Activated CD4-positive, alpha-beta T cell treated with anti-CD3 and anti-CD28 coated beads, Interleukin-2, amount 10 ng/mL, durations not matched to agents 24 days and 14 days (primary cell): ENCODE measurements at places on chromosomes 3 and 15. TPM values are rescaled to one million over a fixed set of nuclear protein-coding genes. Genes with fewer than 3 reads are reported as not detected.

Gene SLITRK3
- total RNA-seq: not detected in 2 replicates

Gene SENP5
- total RNA-seq: 44.2 and 47.2 TPM in 2 replicates

Gene C3orf20
- 0.19 and 0.28 TPM in 2 replicates for total RNA-seq

Gene RETNLB
- not detected in 2 replicates for total RNA-seq

Gene PPP2R3A
- total RNA-seq: 0.28 and 0.49 TPM in 2 replicates

Gene DNAJA4
- total RNA-seq: 74.1 and 75.9 TPM in 2 replicates

Gene SKOR1
- 0.09 and 0.14 TPM in 2 replicates for total RNA-seq

Gene SMAD6
- total RNA-seq: 0.19 and 0.40 TPM in 2 replicates

Gene SHF
- total RNA-seq: 14.4 and 16.1 TPM in 2 replicates

Gene NTRK3
- 0.37 and 1.6 TPM in 2 replicates for total RNA-seq

Gene CCR2
- 6.1 and 6.8 TPM in 2 replicates for total RNA-seq

Gene GOLGA8O
- total RNA-seq: 1.5 and 2.2 TPM in 2 replicates

Gene KY
- total RNA-seq: not detected in 2 replicates

Gene CYP11A1
- total RNA-seq: not detected in 2 replicates

Gene TJP1
- not detected in 2 replicates for total RNA-seq

Gene ECE2
- total RNA-seq: not detected in 2 replicates

Gene EIF4A2
- 502 and 507 TPM in 2 replicates for total RNA-seq

Gene GPR15
- total RNA-seq: 3.6 and 4.1 TPM in 2 replicates

Gene ZNF502
- total RNA-seq: 0.47 and 0.82 TPM in 2 replicates

Gene GOLGA6L10
- total RNA-seq: 0.76 and 0.96 TPM in 2 replicates

Gene PPARG
- total RNA-seq: 4.6 and 5.1 TPM in 2 replicates

Gene ALPK3
- total RNA-seq: 0.09 and 0.21 TPM in 2 replicates

Gene TICRR
- 18.8 and 21.0 TPM in 2 replicates for total RNA-seq

Gene FOXB1
- 0.54 and 0.68 TPM in 2 replicates for total RNA-seq

Gene CTNNB1
- total RNA-seq: 142 and 147 TPM in 2 replicates

Gene NBEAL2
- total RNA-seq: 115 and 119 TPM in 2 replicates

Gene ALDH1A2
- total RNA-seq: 0.37 and 0.57 TPM in 2 replicates

Gene FEZF2
- not detected in 2 replicates for total RNA-seq

Gene FGD5
- total RNA-seq: 0.14 TPM in 1 of 2 replicates, not detected in the other

Gene RLBP1
- not detected in 2 replicates for total RNA-seq

Gene GOLGB1
- total RNA-seq: 21.0 and 22.2 TPM in 2 replicates

Gene MYL3
- total RNA-seq: not detected in 2 replicates

Gene CHL1
- total RNA-seq: not detected in 2 replicates

Gene UBAP1L
- 6.3 and 6.6 TPM in 2 replicates for total RNA-seq

Gene CCR9
- total RNA-seq: not detected in 2 replicates

Gene BCHE
- not detected in 2 replicates for total RNA-seq

Gene VEPH1
- total RNA-seq: not detected in 2 replicates

Gene FAM174B
- total RNA-seq: 1.9 and 3.0 TPM in 2 replicates

Gene NRG4
- total RNA-seq: not detected in 2 replicates

Gene ANKRD63
- not detected in 2 replicates for total RNA-seq

Gene PPP1R14D
- total RNA-seq: not detected in 2 replicates

Gene CHRNA5
- total RNA-seq: 8.9 and 10.1 TPM in 2 replicates

Gene CHRM5
- not detected in 2 replicates for total RNA-seq

Gene CCR1
- 5.9 and 6.7 TPM in 2 replicates for total RNA-seq

Gene SPATA12
- total RNA-seq: not detected in 2 replicates

Gene MKRN2
- 23.2 and 28.2 TPM in 2 replicates for total RNA-seq

Gene PAQR9
- total RNA-seq: not detected in 2 replicates

Gene ASB14
- total RNA-seq: not detected in 2 replicates

Gene FGF7
- not detected in 2 replicates for total RNA-seq

Gene IL12A
- 0.21 and 0.59 TPM in 2 replicates for total RNA-seq
